ENCODE measurements at places on chromosomes 2 and 18.

DNA sequence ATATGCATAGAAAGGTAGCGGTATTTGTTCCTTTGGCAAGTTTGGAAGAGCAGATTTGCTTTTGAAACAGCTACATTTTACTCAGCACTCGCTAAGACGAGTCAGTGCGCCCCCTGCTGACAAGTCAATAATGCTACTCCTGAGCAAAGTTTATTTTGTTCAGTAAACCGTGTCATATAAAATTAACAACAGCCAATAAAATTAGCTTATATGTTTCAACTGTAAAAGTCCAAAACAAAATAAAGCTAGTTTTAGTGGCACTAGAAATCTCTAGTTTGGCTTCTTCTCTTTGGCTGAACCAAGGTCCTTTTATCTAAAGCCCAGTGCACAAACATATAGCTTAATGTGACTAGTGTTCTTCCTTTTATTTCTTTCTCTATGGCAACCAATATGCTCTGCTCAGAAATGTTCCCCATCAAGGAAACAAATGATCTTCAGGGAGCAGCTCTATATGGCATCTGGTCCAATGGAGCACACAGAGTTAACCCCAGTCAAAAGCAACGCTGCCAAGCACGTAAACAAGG, 4.2 kb upstream of the POU3F3 start:
- DNase-seq = peak; percentile 65

- DNase-seq = no peak
Observed at GRCh38 chr2:147679191-147679954, 165.5 kb upstream of the ACVR2A start.

DNA sequence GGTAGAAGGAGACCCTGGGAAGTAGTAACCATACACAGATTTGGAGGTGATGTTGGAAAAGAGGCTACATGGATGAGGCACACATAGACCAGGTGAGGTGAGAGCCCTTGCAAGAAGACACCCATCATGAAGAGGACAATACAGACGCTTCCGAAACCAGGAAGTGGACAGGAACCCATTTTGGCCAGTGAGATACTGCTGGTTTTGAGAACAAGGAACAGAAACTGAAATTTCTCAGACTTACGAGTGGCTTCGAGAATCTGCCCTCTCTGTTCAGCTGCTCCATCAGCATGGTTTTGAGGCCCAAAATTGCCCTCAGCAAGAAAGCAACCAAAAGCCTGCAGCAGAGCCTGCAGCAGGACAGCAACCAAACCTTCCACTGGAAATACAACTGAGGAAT, 479.1 kb upstream of the NRXN1 start:
- DNase-seq = no peak

DNA sequence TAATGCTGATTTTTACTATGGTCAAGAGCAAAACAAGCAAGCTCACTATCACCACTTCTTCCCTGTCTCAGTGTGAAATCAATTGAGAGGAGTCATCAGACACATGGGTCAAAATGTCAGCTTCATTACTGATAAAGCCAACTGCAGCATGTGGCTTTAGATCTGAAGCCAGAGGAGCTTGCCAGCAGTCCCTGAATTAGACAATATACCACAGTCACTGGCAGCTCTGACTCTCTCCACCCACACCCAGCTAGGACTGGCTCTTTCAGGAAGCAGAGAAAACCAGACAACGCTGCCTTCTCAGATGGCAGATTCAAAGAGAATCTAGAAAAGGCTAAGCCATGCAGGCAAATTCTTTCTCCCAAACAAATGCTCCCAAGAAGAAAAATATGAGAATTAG, 20.0 kb upstream of the ASB18 start:
- no peak for DNase-seq

DNA sequence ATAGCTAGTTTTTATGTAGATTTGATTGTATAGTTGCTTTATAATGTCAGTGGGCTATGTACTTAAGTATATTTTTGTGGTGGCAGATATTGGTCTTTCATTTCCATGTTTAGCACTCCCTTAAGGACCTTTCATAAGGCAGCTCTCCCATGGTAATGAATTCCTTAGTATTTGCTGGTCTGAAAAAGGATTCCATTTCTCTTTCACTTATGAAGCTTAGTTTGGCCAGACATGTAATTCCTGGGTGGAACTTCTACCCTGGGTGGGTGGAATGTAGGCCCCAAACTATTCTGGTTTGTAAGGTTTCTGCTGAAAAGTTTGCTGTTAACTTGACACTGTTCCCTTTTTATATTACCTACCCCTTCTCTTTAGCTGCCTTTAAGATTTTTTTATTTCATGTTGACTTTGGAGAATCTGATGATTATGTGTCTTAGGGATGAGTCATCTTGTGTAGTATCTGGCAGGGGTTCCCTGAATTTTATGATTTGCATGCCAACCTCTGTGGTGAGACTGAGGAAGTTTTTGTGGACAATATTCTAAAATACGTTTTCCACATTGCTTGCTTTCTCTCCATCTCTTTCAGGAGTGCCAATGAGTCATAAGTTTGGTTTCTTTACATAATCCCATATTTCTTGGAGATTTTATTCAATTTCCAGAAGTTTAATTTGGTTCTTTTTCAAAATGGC, 65.4 kb upstream of the VRK2 start:
- DNase-seq = no peak

- no peak for DNase-seq
Observed at GRCh38 chr2:104406261-104406726, 447.6 kb upstream of the POU3F3 start.

- DNase-seq = no peak
Observed at GRCh38 chr2:210199854-210200253, 25.4 kb downstream of the ACADL start.

DNA sequence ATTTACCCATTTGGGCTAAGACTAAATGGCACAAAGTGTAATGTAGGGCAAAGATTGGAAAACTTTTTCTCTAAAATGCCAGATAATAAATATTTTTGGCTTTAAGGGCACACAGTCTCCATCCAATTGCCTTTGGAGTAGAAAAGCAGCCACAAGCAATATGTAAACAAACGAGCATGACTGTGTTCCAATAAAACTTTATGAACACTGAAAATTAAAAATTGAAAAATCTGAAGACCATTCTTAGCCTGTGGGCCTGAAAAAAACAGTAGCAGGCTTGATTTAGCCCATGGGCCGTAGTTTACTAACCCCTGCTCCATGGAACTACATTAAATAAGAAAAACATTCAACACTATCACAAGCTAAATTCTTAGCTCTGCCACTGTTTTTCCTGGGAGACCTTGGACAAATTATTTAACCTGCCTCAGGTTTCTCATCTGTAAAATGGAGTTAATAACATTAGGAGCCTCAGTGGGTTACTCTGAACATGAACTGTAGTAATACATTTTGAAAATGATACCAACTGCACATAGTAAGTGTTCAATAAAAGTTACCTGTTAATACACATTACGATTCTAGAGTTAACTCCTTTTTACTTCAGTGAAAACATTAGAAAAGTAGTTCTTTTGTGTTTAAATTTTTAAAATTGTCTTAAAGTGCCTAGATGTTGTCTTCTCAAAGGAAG, 1.3 kb downstream of the IFIH1 start:
- DNase-seq = no peak

DNA sequence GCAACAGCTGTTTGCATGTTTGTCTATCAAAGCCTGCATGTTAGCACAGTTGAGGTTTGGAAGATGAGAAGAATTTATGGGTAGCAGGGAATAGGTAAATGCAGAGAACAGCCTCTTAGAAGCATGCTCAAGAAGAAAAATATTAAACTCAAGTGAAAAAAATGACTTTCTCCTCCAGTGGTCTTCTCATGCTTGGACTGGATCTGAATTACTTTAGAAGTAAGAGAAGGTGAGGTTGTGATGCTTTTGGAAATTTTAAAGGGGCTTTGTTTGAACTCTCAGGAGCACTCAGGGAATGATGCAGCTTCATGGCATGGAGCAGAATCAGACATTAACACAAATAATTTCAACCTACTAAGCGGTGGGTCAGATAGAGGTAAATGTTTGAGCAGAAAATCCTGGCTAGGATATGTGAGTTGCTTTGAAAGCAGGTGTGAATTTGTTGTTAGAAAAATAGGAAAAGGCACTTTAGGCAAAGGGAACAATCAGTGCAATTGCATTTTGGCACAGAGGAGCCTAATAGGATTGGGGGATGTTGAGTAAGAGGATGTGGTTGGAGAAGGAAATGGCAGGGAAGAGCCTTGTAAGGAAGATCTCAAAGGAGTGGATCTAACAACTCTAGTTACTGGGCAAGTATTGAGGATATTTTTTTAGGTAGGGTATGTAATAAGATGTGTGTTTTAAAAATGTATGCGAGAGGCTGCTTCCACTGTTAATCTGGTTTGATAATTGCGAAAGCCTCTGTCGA, 76.3 kb downstream of the DDX1 start:
- no peak for DNase-seq

DNA sequence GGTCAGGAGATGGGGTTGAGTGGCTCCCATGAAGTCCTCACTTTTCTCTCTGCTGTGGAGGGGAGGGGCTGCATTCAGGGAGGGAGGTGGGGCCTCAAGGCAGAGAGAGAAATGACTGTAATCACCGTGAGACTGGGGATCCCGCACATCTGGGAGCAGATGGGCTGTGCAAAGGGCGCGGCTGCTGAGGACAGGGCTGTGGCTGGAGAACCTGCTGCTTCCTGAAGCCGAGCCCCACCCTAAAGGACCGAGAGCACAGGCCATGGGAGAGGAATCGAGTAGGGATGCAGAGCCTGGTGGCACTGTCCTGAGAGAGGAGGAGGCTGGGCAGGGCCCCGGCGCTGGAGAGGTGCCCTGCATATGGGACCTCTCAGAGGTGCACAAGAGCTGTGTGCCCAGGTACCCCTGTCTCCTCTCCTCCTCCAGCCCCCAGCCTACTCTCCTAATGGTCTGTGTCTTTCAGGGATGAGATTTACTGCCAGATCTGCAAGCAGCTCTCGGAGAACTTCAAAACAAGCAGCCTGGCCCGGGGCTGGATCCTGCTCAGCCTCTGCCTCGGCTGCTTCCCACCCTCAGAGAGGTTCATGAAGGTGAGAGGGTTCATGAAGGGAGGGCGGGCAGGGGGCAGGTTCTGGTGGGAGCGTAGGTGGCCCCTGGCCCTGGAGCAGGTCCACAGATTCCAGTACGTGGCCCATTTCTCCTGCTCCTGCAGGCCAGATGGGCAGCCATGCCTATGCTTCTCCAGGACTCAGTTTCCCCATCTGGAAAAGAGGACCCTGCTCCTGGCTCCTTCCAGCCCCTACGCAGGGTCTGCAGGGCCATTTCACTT, 25.9 kb upstream of the GPR17 start:
- DNase-seq = no peak

- no peak for DNase-seq
Observed at GRCh38 chr2:98927027-98927426, 9.0 kb downstream of the CRACDL start.

DNA sequence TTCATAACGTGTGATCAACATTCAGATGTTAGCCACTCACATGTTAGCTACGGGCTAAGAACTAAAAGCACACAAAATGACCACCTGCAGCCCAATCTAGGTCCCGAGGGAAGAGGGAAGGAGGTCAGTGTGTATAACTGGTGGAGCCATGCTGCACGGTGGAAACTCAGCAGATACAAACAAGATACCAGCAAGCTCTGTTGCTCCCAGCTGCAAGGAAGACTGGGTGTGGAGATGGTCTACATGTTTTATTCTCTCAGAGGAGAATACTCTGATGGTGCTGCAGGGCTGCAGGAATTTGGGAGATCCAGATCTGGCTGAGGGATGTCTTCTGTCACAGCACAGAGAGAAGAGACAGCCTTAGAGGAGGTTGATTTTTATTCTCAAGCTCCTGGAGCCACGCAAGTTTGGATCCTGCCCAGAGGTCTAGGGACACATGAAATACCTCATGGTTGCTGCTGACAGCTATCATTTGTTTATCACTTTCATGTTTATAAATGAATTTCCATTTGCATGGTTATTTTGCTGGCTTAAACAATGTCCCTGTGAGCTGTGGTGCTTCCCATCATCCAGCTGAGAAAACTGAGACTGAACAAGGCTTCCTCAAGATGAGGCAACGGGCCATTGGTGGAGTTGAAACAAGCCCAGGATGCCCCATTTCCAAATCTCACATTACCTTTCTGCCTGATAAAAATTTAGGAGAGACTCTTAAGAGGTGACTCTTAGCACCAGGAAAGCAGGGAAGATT, 30.9 kb downstream of the RNF144A start:
- DNase-seq = no peak

- no peak for DNase-seq
Observed at GRCh38 chr2:62824388-62824787, 118.9 kb downstream of the EHBP1 start.

All from stimulated activated CD4-positive, alpha-beta T cell treated with anti-CD3 and anti-CD28 coated beads, TNF-alpha, amount 100 ng/mL, for 48 hours (primary cell).